ENCODE measurements at places on chromosomes 6 and 20.

GRCh38 chr6:119148098-119148824 lies 69.8 kb upstream of the FAM184A start:
- DNase-seq = peak; percentile 78

GRCh38 chr20:63898882-63899558 lies 4.1 kb downstream of the DNAJC5 start:
- no peak for DNase-seq

DNA sequence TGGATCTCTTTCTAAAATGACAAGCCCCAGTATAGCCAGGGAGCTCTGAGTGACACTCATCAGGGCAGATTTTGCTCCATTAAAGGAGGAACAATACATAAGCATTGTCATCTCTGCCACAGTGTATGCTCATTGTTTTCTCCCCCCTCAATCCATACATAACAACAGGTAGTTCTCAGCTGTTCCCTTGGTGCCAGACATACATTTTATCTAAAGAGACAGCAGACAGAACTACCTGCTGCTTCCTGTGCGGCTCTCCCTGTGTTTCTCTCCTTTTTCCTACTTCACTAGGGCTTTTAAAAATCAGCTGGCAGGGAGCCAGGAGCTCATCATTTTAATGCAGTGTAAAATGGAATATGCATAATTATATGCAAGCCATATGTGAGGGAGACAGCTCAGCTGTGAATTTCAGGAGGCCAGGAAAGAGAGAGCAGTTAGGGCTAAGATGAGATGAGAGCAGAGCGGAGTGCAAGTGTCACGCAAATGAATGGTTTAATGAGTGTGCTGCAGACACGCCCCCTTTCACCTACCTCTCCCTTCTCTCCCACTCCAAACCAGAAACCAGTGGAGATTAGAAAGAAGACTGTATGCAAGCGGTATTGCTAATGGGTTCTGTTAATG lies 96.0 kb downstream of the SOBP start:
- no peak for DNase-seq

DNA sequence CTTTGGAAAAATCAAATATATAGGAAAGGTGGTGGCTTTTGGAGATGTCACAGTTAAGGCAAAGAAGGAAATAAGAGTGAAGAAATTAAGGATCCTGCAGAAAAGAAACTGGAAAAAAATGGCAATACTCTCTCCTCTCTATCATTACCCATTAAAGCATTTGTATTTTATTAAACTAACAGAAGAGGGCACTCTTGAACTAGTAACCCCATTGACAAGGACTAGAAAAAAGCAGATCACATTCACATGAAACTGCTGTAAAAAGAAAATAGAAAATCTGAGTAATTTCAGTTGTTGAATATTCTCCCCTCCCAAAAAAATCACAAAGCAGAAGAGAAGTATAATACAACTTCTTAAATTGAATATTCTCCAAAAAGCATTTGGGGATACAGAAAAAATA lies 104.1 kb upstream of the SLC35B3 start:
- peak; percentile 10 for DNase-seq

DNA sequence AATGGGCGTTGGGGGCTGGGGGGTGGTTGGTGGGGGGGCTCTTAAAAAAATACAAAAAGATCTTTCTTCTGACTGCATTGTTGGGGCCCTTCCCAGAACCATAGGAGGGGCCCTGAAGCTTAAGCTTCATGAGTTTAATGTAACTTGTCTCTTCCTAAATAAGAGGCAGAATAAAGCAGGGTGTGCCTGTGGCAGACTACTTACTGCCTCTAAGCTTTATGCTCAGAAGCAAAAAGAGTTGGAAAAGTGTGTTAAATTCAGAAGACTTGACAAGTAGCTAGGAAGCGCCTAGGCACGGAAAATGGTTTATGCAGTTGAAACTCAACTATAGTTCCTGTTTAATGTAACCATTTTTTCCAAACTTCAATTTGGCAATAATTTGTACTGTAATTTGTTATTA lies 44.5 kb downstream of the TIAM2 start:
- no peak for DNase-seq

DNA sequence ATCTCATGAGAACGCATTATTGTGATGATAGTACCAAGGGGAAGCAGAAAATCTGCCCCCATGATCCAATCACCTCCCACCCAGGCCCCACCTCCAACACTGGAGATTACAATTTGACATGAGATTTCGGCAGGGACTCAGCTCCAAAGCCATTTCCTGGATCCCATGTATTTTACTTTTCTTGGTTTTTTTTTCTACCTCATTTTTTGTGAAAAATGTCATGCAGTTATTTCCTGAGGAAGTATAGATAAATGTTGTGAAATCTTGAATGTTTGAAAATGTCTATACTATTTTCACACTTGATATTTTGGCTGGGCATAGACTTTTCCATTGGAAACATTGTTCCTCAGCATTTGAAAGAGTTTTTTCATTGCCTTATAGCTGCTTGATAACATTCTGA lies 9.1 kb upstream of the BRPF3 start:
- no peak for DNase-seq

DNA sequence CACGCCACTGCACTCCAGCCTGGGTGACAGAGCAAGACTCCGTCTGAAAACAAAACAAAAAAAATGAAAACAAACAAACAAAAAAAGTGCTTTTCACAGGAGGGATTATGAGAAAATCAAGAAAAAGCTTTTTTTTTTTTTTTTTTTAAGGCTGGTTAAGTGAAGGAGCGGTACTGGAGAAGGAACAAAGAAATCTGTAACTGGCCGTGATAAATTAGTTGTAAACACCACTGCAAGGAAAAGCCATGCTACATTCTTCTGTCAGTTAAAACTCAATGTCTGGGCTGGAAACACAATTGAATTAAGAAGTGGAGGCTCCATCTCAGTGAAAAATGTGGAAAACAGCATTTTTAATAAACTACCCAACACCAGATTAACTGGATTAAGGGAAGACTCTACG lies 6.3 kb upstream of the GMPR start:
- no peak for DNase-seq

DNA sequence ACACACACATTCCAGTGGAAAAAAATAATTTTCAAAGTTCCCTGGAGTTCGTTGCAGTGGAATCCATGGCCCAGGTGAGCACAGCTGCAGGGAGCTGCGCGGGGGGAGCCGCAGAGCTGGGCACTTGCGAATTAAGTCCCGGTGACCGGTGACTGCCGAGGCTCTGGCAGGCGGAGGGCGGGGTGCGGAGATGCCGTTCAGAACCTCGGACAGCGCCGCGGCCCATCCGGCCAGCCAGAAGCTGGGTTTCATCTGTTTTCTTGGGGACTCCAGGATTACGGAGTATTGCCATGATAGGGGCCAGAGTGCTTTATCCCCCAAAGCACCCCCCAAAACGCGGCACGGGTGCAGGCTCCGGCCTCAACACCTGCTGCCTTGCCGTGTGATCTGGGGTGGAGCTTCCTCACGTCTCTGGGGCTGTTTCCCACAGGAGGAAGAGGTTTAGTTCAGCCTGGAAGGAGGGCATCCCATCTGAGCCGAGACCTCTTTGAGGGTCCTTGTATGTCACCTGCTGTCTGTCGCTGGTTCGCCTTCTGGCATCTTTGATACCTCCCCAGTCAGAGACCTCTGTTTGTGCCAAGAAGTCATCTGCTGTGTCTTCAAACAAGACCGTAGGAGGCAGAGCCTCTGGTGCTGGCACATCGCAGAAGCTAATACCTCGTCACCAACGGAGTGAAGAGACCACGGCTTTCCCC lies 99.4 kb downstream of the YTHDF1 start:
- DNase-seq = peak; percentile 41

DNA sequence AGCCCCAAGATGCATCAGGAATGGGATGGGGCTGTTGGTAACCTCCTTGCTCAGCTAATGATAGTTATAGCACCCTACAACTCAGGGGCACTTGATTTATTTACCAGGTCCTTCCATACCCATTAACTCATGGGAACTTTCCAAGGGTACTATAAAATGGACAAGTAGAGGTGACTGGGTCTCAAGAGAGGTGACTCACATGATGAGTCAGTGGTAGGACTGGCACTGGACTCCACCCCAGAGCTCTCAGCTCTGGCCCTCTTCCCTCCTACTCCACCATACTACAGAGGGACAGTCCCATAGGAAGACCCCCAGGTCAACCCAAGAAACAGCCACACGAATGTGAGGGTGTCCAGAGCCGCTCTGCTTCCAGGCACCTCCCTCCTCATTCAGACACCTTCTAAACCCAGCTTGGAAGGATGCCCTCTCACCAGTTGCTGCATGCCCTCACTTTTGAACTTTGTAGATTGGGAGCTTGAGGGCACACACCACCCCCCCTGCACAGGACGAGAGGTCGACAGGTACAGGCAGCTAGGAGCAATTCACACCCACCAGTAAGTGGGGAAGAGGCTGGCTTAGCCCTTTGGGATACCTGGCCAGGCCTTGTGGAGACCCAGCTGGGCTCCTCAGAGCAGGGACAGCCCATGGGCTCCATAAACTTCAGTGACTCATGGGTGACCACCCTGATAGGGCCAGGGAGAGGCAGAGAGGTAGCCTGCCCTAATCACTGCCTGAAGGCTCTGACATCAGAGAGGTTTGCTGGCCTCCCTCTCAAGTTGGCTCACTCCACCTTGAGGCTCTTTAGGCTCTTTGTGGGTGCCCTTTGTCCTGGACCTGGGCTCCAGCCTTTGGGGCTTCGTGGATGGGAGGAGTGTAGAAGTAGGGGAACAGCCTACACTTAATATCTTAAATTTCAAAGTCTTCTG lies 81.6 kb upstream of the MLN start:
- no peak for DNase-seq

DNA sequence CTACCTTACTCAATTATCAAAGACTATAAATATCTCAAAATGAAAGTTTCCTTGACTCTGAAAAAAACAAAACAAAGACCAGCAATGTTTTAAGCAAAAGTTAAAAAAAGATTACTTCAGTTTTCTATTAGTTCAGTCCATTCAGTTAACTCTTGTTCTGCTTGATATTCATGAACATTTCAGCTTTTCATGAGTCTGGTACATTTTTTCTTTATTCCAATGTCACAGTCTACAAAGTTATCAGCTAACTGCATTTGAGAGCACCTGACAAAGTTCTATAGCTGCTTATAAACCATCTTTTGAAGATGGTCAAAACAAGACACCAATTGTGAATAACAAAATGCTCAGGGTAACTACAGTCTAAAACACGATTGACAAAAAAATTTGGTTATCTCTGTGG lies 156.1 kb upstream of the NOX3 start:
- DNase-seq = no peak

All from dermis blood vessel endothelial cell (primary cell).